ENCODE measurements at places on chromosomes 12 and 14. TPM values are rescaled to one million over a fixed set of nuclear protein-coding genes. Genes with fewer than 3 reads are reported as not detected.

Gene RAB15
- polyA plus RNA-seq = 34.3 TPM

- DNase-seq = no peak
These were observed 11.6 kb downstream of the DEGS2 start for GRCh38 chr14:100147691-100148464.

Gene OAS2
- 1.7 TPM for polyA plus RNA-seq

DNA sequence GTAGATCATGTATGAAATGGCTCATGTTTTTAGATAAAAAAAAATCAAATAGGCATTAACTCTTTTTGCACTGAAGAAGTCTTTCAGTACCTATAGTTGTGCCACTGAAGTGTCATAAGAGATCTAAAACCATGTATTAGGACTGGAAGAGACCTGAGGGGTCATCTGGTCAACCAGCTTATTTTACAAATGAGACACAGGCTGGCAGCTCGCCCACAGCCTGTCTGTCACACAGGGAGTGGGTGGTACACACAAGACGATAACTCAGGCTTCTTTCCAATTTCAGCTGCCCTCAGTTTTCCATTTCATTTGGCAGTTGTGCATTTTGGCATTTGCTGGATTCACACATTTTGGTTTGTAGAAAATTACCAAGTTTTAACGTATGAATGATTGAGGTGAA, 34.7 kb downstream of the C12orf75 start:
- DNase-seq = no peak

GRCh38 chr12:32265951-32266350, 133.4 kb upstream of the FGD4 start:
- no peak for DNase-seq

DNA sequence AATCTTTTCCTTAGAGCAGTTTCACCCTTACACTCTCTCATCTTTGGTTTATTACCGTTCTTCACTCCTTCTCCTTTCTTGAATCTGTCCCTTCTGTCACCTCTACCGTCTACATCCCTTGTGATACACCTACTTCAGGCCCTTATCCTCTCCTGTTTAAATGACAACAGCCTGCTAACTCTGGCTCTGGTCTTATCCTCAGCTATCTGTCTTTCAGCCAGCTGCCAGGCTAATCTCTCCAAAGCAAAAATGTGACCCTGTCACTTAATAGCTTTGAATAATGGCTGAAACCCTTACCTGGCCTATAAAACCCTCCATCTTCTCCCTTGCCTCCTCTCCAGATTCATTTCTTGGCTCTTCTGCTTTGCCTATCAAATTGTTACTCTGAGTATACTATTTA, 32.3 kb downstream of the BEST3 start:
- DNase-seq = no peak

DNA sequence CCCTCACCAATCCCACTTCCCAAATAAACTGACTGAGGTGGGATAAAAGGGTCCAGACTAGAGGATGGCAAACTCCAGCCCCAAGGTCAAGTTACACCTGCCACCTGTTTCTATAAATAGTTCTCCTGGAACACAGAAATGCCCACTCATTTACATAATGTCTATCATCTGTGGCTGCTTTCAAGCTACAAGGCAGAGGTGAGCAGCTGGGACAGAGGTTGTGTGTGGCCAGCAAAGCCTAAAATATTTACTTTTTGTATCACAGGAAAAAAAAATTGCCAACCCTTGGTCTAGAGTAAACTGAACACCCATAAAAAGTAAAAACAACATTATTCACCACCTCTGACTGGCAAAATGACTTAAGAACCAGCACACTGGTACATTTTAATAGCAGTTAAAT, 269.4 kb downstream of the RGS6 start:
- DNase-seq = no peak

- DNase-seq = no peak
These were observed 20.8 kb downstream of the VRK1 start for GRCh38 chr14:96817750-96818666.

DNA sequence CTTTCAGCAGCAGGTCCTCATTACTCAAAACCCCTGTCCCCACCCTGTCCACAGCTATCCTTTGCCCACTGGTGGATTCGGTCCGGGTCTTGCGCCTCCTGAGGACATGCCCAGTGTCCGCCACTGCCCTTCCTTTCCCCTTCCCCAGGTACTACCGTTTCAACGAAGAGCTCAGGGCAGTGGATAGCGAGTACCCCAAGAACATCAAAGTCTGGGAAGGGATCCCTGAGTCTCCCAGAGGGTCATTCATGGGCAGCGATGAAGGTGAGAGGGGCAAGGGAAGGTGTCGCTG, 8.7 kb downstream of the MMP14 start:
- DNase-seq = no peak

DNA sequence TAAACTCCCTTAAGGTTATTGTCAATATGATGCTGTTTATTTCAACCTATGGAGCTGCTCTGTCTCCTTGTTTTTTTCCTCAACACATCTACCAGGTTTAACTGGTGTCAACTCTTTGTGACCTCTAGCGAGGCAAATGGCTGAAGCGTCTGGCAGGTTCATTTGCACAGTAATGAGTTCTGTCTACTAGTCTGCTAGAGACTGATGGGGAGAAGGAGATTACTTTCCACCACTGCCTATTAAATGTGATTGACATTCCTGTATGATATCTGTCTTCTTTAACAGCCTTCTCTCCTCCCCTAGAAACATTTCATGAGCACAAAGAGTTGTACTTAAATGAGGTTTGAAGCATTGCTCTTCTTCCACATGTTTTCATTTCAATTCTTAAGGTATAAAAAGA, 253.7 kb downstream of the SLC6A15 start:
- no peak for DNase-seq

DNA sequence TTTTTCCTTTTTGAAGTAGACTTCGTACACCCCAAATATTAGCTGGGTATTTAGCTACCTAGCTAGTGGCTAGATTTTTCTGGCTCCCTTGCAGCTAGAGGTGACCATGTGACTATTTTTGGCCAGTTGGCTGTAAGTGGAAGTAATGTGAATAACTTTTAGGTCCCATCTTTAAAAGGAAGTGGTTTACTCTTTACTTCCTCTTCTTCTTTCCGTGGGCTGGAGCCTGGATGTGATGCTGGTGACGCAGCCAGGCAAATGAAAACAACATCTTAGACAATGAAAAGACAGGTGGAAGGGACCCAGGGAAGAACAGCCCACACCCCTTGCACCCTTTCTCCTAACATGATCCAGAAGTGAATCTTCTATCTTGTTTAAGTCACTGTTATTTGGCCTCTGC, 245.5 kb downstream of the ATP23 start:
- no peak for DNase-seq

DNA sequence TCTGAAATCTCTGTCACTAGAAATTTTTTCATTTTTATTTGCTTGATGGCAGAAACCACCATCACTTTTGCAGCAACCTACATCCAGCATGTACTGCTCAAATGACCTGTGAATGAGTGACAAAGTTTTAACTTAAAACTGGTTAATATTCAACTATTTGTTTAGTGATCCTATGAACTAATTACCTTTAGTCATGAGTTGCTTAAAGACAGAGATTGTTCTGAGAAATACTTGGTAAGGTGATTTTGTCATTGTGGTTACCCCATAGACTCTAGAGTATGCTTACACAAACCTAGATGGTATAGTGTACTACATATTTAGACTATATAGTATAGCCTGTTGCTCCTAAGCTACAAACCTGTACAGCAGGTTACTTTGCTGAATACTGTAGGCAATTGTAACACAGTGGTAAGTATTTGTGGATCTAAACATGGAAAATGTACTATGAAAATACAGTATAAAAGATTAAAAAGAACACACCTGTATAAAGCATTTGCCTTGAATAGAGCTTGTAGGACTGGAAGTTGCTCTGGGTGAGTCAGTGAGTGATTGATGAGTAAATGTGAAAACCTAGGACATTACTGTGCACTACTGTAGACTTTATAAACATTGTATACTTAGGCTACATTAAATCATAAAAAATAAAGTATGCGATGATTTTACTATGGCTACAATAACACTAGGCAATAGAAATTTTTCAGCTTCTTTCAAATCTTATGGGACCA, 256.6 kb upstream of the PPFIA2 start:
- no peak for DNase-seq

Gene IFT81
- 2.4 TPM for polyA plus RNA-seq

DNA sequence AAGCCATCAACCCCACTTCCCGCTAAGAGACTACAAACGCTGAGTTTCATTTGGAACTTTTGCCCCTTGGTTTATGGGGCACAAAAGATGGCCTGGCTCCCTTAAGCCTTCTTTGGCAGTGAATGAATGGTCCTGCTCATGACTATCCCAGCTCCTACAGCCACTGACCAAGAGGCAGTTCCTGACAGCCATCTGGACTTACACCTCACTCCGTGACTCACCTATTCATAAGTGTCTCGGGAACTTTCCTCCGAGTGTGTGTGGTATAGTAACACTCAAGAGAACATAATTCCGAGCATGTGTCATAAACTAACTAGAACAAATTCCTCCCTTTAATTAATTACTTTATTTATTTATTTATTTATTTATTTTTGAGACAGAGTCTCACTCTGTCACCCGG, 51.9 kb upstream of the NUDT4 start:
- no peak for DNase-seq

DNA sequence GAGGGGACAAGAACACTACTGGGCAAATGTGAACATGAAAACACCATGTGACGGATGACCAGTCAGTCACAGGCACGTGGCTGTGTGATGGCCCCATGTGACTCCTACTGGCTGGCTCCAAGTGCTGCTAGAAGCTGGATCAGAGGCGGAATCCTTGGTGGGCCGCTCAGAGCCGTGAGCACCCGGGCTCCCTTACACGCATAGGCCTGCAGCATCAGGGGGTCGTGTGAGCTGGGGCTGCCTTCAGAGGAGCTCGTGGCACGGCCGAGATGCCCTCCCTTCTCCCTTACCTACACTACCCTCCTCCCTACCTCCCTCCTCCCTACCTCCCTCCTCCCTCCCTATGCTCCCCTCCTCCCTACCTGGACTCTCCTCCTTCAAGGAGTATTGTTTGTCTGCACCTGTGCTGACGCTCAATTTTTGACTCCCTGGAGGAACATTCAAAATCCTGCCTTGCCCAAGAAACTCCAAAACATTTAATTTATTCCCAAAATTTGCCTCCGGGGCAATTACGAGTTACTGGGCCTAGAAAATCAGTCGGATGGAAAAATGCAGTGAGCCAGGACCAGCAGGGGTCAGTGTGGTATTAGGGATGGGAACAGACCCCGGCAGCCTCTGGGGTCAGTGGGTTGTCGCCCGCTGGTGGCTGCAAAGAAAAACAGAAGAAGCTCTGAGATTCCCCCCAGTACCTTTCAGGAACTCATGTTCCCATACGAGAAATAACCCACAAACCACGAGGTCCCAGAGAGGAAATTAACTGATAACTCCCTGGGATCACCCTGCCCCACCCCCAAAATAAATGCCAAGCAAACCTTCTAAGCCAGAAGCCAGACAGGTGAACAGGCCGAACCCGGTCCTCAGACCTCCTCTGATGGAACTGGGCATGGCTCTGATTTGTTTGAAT, 61.3 kb downstream of the C14orf132 start:
- DNase-seq = peak; percentile 64

DNA sequence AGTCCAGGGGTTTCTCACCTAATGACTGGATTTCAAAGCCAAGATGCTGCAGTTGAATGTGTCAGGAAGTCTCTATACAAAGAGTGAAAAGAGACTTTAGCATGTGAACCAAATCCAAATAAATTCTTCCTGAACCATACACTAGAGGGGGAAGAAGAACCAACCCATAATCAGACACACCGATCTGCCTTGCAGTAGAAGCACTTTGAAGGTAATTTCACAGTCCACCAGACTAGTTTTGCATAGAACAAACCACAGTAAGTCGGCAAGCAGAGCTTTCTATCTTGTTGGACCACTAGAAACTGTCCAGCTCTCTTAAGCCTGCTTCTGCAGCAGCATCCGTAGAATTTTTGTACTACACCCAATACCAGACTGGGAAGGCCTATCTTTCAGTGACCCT, 39.3 kb downstream of the FIGNL2 start:
- DNase-seq = no peak

Gene HHIPL1
- polyA plus RNA-seq = 1.3 TPM

- DNase-seq = no peak
These were observed 64.9 kb upstream of the FZD10 start for GRCh38 chr12:130097342-130097741.

- no peak for DNase-seq
These were observed 12.0 kb downstream of the KIF26A start for GRCh38 chr14:104150136-104151025.

GRCh38 chr14:70782361-70782760, 27.0 kb downstream of the MAP3K9 start:
- no peak for DNase-seq

GRCh38 chr12:93808169-93808899, 131.2 kb downstream of the CRADD start:
- no peak for DNase-seq

Gene FAM186B
- polyA plus RNA-seq = 0.11 TPM

DNA sequence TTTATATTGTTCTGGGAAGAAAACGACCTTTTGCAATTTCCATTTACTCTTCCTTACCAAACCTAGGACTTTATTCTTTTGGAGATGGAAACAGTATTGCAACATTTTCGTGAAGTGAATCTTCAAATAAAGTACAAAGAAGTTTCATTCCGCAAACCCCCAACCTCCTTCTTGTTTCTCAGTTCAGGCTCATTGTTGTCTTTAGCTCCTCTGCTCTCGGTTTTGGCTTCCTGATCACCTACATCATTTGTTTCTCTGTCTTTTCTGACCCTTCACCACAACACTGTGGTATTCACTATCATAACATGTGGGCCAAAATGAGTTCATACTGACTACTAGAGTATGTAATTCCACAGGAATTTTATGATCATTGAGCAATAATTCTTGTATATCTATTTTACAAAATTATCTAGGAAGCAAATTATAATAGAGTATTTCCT, 266.8 kb downstream of the ADAMTS20 start:
- DNase-seq = peak; percentile 65

- DNase-seq = no peak
These were observed 25.3 kb downstream of the C12orf75 start for GRCh38 chr12:105355752-105356151.

Gene CMA1
- not detected for polyA plus RNA-seq

DNA sequence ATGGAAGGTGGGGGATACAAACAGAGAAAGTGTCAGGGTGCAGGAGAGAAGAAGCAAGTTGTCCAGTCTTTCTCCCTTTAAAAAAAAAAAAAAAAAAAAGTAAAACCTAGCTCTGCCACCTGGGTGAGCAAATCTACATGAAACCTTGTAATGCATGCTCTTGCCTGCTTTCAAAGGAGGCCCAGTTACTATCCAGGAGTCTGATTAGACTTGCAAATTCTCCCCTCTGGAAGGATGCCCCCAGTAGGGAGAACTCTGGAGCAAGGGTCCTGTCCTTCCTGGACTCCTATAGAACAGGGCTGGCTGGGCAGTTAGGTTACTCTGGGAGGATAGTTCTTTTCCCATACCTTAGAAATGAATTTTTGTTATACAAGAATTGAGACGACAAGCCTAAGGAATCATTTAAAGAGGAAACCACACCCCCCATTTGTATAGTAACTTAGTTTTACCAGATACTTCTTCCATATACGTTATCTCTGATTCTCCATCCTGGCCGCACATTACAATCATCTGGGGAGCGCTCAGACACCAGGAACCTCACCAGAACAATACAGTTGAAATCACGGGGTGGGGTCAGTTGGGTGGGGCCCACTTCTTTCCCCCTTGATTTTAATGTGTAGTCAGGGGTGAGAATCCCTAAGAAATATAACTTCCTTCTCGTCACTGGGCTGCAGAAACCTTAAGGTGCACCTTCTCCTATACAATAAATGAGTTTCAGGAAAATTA, 30.5 kb downstream of the RAB35 start:
- no peak for DNase-seq

GRCh38 chr14:71541271-71541670, 391.0 kb upstream of the RGS6 start:
- peak; percentile 56 for DNase-seq

Data from endothelial cell of umbilical vein (primary cell).